ENCODE measurements at places on chromosomes 5 and 9. TPM values are rescaled to one million over a fixed set of nuclear protein-coding genes. Genes with fewer than 3 reads are reported as not detected.
A peak's percentile ranks its signal among the peaks of the same experiment; 100 is the strongest.

DNA sequence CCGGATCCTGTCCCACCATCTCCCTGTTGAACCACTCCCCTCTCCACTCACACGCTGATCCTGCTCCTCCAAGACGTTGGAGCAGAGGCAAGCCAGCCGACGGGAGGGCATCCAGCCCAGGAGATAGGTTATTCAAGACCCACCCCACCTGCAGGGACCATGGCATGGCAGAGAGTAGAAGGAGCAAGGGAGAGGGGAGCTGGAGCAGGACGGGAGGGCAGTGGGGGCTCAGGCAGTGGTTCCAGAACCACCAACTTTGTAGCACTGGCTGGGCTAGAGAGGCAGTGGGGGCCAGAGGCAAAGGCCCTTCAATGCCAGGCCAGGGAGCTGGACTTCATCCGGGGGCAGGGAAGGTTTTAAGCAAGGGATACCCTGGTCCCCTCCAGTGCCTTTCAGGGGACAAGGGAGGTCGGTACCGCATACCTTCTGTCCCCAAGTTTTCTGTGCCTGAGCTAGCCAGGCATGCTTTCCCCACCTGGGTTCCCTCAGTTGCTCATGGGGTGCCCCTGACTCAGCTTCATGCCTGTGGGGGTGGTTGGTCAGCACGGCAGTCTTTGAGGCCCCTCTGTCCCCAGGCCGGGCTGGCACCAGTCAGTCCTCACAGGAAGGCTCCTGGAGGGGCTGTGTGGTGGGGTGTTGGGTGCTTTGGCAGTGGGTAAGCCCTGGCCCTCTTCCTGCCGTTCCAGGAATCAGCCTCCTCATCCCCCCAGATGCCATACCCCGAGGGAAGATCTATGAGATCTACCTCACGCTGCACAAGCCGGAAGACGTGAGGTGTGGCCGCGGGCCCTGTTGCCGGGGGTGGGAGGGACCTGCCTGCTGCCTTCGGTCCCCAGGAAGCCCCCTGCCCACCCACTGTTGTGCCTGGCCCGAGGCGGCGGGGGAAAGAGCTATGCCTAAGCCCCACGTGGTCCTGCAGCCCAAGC is 22.4 kb downstream of the HK3 start:
- no peak for DNase-seq

DNA sequence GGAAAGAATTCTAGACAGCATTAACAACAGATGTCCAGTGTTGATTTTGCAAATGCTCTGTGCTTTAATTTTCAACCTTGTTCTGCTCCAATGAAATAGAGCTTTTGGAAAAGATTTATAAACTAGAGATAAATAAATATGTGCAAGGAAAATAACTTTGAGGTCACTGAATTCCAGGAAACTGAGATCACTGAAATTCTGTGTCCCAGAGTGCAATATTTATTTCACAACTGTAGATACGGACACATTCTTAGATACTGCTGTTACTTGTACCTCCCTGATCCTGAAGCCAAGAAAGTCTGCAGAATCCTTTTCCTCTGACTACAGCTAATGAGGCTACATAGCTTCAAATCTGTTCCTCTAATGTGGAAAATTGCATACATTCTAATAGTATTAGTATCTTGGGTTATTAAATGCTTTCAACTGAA is 222.9 kb downstream of the DOCK8 start:
- no peak for DNase-seq

DNA sequence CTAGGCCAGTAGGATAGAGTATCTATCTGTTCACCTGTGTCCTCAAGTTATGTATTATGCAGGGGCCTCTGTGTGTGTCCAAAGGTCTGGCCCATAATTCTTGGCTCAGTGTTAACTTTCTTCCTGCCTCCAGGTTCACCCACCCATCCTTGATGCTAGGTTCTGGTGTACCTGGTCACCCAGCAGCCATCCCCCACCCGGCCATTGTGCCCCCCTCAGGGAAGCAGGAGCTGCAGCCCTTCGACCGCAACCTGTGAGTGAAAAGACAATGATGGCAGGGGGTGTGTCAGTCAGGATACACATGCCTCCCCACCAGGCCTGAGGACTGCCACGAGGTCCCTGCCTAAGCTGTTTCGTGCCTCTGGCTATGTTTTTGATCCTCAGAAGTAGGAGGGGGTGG is 27.6 kb downstream of the TCF7 start:
- DNase-seq = peak; percentile 8

DNA sequence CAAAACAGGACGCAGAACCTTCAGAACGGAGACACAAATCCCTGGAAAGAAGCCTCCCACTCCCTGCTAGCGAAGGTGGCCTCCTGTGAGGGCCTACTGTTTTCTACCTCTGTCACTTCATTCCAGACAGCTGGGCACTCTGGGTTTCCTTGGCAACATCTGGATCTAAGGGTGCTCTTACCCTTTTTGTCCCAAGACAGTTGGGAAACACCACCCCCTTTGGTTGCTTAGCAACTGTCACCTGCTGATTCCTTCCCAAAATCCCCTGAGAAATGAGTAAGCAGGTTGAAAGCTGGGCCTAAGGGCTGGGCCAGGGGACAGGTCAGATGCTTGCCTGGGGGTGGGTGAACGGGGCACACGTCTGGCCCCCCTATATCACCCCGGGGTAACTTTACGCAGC is 29.4 kb downstream of the NANS start:
- no peak for DNase-seq

DNA sequence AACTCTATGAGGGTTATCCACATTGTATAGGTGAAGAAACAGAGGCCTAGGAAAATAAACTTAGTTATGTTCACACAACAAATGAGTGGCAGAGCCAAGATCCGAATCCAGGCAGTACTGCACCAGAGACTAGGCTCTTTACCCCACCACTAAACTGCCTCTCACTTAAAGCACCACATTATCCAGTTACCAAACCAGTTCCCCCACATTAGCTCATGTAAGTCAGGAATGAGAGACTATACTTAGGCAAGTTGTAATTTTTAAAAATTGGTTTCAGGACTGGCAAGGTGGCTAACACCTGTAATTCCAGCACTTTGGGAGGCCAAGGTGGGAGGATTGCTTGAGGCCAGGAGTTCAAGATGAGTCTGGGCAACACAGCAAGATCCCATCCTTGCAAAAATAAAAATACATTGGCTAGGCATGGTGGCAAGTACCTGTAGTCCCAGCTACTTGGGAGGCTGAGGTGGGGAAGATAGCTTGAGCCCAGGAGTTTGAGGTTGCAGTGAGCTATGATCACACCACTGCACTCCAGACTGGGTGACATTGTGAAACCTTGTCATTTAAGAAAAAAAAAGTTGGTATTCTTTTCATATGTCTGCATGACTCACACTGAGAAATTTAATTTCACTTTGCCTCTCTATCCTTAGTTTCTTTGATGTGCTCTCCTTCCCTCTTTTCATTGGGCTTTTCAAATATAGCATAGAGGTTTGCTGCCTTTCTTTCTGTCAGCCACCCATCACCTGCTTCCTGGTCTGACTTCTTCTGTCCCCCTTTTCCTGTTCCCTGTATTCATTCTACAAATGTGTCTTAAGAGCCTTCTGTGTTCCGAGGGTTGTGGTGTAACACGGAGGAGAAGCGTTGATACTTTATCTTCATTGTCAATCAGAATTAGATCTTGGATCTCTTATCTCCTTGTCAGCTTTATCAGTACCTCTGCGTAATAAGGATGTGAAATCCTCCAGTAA is 64.7 kb downstream of the ERMP1 start:
- DNase-seq = no peak

DNA sequence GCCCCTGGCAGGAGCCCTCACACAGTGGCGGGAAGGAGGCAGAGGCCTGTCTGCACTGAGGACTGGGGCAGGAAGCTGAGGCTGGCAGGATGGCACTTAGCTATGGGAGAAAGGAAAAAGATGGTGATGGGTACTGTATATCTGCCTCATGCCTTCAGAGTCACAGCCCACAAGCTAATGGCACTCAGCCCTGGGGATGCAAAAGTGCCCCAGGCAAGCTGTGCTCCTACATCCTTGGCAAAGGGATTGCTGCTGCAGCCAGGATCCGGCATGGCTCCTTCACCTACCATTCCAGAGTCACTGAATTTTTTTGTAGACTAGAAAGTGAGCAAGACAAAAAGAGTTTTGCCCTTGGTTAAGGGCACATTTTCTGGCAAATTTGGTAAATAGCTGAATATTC is 8.7 kb downstream of the ACSL6 start:
- DNase-seq = no peak

DNA sequence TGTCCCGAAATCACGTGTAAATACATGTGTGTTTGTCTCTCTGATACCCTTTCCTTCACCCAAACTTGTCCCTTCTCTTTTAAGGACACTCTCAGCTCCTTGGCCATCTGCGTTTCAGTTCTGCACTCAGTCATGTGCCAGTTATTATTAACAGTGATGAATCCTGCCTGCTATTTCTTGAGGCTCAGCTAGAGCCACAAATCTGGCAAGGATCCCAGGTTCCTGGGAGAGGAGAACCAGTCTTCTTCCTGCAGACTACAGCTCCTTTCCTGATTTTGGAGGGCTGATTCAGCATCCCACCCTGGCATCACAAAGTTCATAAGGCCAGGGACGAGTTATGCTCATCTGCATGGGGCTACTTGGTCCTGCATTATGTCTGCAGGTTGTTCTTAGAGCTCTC is 5.6 kb downstream of the MAMDC2 start:
- DNase-seq = no peak

DNA sequence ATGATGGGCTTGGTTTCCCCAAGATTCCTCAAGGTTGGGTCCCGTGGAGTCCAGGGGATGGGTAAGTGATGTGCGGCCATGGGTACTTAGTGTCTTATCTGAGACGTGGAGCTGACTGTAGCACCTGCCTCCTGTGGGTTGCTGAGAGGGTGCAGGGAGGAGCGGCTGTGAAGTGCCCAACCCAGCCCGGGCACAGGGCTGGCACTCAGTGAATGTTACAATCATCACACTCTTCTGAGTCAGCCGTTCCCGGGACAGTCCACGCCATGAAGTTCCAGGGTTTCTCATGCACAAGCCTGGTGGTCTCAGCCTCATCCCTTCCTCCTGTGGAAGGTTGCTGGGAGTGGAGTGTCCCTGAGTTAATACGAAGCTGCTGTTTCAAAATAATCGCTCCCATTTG is 29.1 kb downstream of the NTNG2 start:
- DNase-seq = no peak

DNA sequence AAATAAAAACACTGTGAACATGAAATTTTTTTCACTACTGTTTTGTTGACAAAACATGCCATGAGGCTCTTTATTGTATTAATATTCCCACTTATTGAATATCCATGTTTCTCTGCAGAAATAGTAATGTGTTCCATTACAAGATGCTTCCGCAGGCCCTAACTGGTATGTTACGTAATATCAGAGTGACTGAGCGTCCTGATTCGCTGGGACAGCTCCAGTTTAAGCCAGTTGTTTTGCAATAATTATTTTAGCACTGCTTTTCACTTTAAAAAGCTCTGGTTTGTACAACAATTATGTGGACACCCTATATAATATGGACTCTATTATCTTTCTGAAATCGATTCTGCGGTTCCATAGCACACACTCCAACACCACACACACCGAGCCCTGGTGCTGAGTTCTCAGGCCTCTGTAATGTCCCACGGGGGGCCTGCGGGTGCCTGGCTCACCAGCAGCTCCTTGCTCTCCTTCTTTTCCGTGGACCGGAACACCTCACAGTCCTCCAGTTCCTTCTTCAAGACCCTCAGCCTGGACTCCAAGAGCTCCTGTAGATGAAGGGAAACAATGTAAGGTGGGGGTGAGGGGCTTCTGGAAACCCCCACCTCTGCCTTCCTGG is 1.8 kb downstream of the TRIM7 start:
- DNase-seq = no peak

- DNase-seq = no peak
Measured at GRCh38 chr5:6708814-6709213, 4.4 kb upstream of the TENT4A start.

GRCh38 chr5:206406-206805 is 11.5 kb downstream of the CCDC127 start:
- DNase-seq = no peak

- DNase-seq = no peak
Measured at GRCh38 chr5:149489605-149490037, 61.6 kb downstream of the CSNK1A1 start.

GRCh38 chr5:8848997-8849594 is 696.8 kb downstream of the SEMA5A start:
- no peak for DNase-seq

SLC22A4 gene
- not detected for polyA plus RNA-seq

TMEM38B gene
- polyA plus RNA-seq = 20.4 TPM

CCL21 gene
- polyA plus RNA-seq = not detected

AMBP gene
- polyA plus RNA-seq = not detected

FBXO10 gene
- 0.86 TPM for polyA plus RNA-seq

PCDHGB1 gene
- polyA plus RNA-seq = not detected

PDGFRB gene
- 0.37 TPM for polyA plus RNA-seq

LRSAM1 gene
- polyA plus RNA-seq = 7.7 TPM

RALGPS1 gene
- polyA plus RNA-seq = 1.0 TPM

OCLN gene
- polyA plus RNA-seq = 0.07 TPM

COL5A1 gene
- not detected for polyA plus RNA-seq

NACC2 gene
- polyA plus RNA-seq = 0.97 TPM
